NCI-H1694 treated with DMSO at 0.1 percent for 48 hours (cell line): ENCODE measurements at places on chromosomes 2 and 18.

DNA sequence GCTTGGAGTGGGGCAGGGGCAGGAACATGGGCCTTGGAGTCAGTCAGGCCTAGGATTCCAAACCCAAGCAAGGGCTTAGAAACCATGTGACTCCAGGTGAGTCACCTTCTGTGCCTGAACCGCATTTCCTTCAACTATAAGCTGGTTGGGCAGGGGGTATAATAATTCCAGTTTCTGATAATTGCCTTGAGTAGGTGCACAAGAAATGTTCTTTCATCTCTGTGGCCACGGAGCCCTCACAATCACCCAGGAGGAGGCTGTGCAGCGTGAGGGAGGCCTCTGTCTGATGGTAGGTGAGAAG lies 112.1 kb upstream of the HAAO start:
- no peak for DNase-seq

DNA sequence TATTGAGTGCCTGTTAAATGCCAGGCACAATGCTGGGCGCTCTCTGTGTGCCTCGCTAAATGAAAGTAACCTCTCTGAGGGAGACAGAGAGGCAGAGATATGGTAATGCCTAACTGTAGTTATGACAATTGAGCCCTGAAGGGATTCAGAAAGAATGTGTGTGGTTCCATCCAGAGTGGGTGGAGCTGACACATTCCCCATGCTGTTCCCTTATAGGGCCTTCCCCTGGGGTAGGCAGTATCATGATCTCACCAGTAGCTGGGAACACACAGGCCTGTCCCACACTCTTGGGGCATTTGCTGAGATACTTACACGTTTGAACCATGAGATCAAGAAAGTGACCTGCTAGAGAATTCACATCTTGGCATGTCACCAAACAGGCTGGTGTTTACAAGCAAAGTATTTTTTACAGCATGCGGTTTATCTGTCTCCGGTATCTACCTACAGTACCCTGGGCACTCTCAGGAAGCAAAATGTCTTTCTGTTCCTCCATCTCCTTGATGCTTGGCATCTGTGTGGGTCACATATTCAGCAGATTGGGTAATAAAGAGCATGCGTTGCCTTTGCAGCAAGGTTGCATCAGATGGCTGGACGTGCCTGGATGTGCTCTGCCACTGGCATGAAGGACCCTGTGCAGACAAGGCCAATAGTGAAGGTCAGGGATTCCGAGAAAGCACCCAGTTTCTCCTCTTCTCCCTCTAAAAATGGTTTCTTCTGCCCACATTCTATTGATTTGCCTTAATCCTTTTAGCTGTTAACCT lies 9.4 kb downstream of the CTIF start:
- no peak for DNase-seq

DNA sequence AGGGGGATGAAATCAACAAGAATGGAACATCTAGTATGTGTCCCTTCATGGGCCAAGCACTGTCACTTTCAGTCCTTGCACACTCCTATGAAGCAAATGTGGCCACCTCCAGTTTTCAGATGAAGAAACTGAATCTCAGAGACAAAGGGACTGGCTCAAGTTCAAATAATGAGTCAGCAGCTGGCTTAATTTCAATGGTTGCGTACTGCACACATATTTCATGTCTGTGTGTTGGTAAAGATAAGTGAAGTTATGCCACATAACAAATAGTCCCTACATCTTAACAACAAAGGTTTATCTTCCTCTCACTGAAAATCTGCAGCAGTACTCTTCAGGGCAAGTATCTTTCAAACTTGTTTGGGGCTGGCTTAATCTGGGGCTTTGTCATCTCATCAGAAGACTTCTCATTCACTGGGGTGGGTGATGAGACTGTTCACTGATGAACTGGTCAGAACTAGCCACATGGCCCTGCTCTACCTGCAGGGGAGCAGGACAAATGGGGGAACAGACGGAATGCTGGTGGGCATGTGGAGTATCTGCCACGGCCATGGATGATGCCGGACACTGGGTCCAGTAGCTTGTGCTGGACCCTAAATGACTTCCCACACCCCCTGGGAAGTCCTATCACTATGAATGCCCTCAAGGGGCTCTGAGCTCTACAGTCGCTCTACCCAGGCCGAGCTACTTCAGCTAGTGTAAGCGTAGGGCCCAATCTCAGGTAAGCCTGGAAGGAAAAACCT lies 263.2 kb downstream of the CYP26B1 start:
- no peak for DNase-seq

DNA sequence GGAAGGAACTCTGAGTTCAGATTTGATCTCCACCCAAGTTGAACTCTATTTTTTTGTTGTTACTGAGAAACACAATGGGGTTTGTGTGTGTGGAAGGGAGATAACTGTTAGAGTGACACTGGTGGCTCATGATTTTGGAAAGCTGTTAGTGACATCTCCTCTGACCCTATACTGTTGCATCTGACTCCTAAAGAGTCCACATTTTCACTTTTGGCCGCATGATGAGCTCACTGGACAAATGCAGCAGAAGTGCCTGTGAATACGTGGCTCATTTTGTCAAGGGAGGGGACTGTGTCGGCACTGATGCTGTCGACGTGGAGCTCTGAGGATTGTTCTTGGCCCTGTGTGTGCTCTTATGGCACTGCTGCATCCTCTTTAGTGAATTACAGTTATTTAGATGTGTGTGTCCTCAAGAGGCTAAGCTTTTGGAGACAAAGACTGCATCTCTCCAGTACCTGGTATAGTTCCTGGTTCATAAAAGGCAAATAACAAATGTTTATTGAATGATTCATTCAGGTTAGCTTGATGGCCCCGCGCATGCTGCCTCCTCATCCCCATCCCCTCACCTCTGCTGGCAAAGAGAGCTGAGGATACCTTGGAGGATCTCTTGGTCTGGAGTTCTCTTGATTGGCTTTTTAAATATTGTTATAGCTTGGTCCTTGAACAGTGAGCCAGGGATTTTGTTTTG lies 135.4 kb downstream of the PHLPP1 start:
- no peak for DNase-seq

- no peak for DNase-seq
Measured at GRCh38 chr2:28780496-28780895, 28.9 kb downstream of the PPP1CB start.

- peak; percentile 16 for DNase-seq
Measured at GRCh38 chr2:236659758-236660150, 90.1 kb downstream of the ACKR3 start.

- no peak for DNase-seq
Measured at GRCh38 chr2:64667535-64667934, 13.8 kb upstream of the SERTAD2 start.

- DNase-seq: no peak
Measured at GRCh38 chr2:219912491-219912921, 285.1 kb downstream of the SLC4A3 start.

GRCh38 chr2:37641582-37642171 lies 29.8 kb downstream of the CDC42EP3 start:
- DNase-seq: no peak

- no peak for DNase-seq
Measured at GRCh38 chr2:136665736-136666135, 99.6 kb upstream of the THSD7B start.

DNA sequence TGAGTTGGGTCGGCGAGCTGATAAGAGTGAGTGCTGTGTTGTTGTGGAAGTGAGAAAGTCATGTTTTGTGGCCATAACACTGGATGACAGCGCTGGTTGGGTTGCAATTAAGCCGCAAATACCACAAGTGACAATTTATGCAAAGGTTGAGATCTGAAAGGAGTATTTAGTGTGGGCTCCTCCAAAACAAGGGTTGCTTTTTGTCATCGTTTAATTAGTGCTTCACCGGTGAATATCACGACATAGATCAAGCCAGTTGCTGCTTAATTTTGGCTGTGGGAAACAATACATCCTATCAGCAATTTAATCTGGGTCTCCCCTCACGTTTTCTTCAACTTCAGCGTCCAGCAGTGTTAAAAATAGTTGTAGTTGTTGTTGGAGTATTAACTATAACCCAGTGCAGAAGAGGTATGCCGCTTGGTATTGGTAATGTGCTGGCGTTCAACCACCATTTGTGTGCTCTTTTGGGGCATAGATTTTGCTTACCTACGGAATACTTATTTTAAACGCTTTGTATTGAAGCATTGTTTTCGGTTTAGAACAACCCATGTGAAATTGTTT lies 662 bp downstream of the ACVR2A start:
- DNase-seq: peak; percentile 20

GRCh38 chr2:200637901-200638300 lies 52.1 kb downstream of the AOX1 start:
- DNase-seq: no peak

DNA sequence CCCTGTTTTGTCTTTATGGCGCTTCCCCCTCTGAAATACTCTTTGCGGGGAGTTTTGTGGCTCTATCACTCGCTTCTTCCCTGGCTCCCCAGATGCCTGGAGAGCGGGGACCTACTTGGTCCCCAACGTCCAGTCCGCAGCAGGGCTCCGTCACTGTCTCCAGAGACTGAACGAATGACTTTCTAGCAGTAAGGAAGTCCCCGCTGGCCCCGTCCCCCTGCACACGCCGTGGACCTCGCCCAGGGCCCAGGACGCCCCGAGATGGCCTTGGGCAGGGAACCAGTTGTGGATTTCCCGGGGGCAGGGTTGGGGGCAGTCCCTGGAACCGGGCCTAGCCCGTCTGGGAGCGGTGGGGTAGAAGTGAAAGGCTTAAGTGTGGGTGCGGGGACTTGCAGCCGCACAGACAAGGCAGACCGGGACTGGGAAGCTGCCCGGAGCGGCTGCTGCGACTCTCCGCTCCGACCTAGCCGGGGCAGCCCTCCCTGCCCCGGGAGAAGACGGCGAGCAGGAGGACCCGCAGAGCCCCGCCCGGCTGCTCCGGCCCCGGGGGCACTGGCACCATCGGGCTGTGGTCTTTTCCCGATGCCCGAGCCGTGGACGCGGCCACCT lies 821 bp upstream of the EPHA4 start:
- no peak for DNase-seq

- DNase-seq: peak; percentile 63
Measured at GRCh38 chr2:207734264-207734635, 22.8 kb downstream of the CCNYL1 start.
